Activated T-helper 2 cell treated with anti-CD3 and anti-CD28 coated beads, Interferon-gamma antibody, Interleukin-2, Interleukin-4, amounts not matched to agents 10 μg/mL and 5 μg/mL and 100 μg/mL, durations not matched to agents 14 hours and 24 hours and 36 hours (primary cell): ENCODE measurements at places on chromosomes 1 and 21.
A peak's percentile ranks its signal among the peaks of the same experiment; 100 is the strongest.

GRCh38 chr1:93692983-93693591 lies 11.4 kb upstream of the BCAR3 start:
- H3K4me3 ChIP-seq, result peak overlapping the region; percentile 18
- peak overlapping the region; percentile 83 for H3K27ac ChIP-seq
- H3K36me3 ChIP-seq, result no peaks in the 10 kb centered on the region
- H3K4me1 ChIP-seq, result no peaks in the 10 kb centered on the region

GRCh38 chr1:38784452-38785284 lies 74.9 kb downstream of the RRAGC start:
- H3K27me3 ChIP-seq, result peaks cover 55% of the 10 kb centered on the region
- no peaks in the 10 kb centered on the region for H3K36me3 ChIP-seq
- H3K4me3 ChIP-seq, result no peak overlapping the region
- no peak for DNase-seq
- H3K27ac ChIP-seq, result no peak overlapping the region
- no peaks in the 10 kb centered on the region for H3K4me1 ChIP-seq

GRCh38 chr1:37480581-37481288 lies 6.4 kb downstream of the ZC3H12A start:
- H3K27ac ChIP-seq, result peak overlapping the region; percentile 98
- no peak for DNase-seq
- H3K27me3 ChIP-seq, result no peaks in the 10 kb centered on the region
- H3K4me1 ChIP-seq, result peaks cover 30% of the 10 kb centered on the region

DNA sequence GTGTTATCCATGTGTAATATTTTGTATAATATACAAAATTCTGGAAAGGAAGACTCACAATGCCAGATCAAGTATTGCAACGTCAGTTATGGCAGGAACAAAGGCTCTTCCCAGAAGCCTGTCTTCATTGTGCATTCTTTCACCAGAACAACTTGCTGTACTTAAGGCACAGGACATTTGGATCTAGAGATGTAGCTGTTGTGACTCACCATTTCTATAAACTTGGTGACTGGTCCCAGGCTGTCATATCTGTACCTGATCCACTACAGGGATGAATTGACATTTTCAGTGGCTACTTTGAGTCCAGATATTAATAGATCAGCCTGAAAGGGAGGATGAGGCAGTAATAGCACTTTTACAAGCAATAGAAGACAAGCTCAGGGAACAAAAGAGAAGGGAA lies 299.8 kb downstream of the DISC1 start:
- no peak overlapping the region for H3K4me3 ChIP-seq
- no peaks in the 10 kb centered on the region for H3K36me3 ChIP-seq
- H3K27ac ChIP-seq, result no peak overlapping the region
- peaks cover 19% of the 10 kb centered on the region for H3K27me3 ChIP-seq
- no peak for DNase-seq

- H3K27ac ChIP-seq, result no peak overlapping the region
- DNase-seq, result no peak
- H3K36me3 ChIP-seq, result no peaks in the 10 kb centered on the region
- no peak overlapping the region for H3K4me3 ChIP-seq
Observed at GRCh38 chr1:45400049-45400448, 59.8 kb upstream of the MUTYH start.

GRCh38 chr1:180601512-180601911 lies 30.3 kb upstream of the XPR1 start:
- H3K4me1 ChIP-seq, result no peaks in the 10 kb centered on the region
- H3K36me3 ChIP-seq, result no peaks in the 10 kb centered on the region
- H3K4me3 ChIP-seq, result no peak overlapping the region
- no peak overlapping the region for H3K27ac ChIP-seq
- no peak for DNase-seq

DNA sequence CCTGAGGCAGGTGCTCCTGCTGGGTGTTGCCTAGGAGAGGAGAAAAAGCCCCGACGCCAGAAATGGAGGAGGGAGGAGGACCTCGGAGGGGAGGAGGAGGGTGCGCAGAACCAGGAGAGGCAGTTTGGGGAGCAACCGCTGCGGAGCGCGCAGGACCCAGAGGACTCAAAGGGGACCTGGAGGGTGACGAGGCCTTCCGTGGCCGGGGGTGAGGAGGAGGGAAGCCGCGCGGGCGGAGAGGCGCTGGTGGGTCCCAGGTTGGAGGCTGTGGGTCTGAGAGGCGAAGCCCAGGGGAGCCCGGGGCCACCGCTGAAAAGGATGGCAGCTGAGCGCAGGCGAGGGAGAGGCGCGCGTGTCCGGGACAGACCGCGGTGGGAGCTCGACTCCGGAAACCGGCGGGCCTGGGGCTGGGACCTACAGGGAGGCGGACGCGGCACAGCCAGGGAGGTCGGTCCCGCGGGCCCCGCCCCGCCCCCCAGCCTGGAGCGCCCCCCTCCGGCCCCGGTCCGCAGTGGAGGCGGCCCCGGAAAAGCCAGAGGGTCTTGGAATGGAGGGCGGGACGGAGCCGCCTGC lies 15.1 kb downstream of the RNF223 start:
- peak; percentile 54 for DNase-seq
- peaks cover 13% of the 10 kb centered on the region for H3K4me1 ChIP-seq
- peak overlapping the region; percentile 77 for H3K4me3 ChIP-seq
- H3K36me3 ChIP-seq, result peaks cover 3% of the 10 kb centered on the region
- peaks cover 28% of the 10 kb centered on the region for H3K27me3 ChIP-seq

GRCh38 chr1:183991348-183991747 lies 46.2 kb downstream of the COLGALT2 start:
- no peaks in the 10 kb centered on the region for H3K36me3 ChIP-seq
- H3K27ac ChIP-seq, result no peak overlapping the region
- no peak overlapping the region for H3K4me3 ChIP-seq
- DNase-seq, result no peak
- H3K27me3 ChIP-seq, result peaks cover 3% of the 10 kb centered on the region
- H3K4me1 ChIP-seq, result peaks cover 25% of the 10 kb centered on the region

GRCh38 chr1:205044741-205045140 lies 1.7 kb downstream of the CNTN2 start:
- H3K27ac ChIP-seq, result no peak overlapping the region

DNA sequence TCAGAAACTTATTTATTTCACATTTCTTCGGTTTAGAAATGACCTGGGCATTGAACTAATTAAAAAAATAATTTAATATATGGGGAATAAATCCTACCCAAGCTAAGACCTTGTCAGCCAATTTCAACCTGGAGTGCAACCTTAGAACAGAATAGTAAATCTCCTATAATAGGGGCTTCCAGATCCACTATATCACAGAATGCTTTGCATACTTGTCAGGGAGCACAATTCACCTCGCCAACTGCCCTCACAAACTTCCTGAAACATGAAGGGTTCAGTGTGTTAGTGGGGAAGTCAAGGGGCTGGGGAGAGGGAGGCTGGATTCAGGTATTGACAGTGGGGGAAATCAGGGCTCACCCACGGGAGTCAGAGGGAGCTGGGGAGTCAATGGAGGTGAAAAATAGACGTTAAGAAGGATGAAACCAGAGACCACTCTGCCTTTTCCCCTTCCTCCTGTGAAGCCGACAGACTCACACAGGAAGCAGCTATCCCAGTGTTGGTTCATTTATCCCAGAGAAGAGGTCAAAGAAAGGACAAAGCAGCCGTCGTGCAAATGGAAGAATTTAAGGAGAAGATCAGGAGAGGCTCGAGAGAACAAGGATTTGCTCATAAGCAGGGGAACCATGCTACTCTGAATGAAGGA lies 453.3 kb downstream of the NUF2 start:
- no peaks in the 10 kb centered on the region for H3K27me3 ChIP-seq
- no peak overlapping the region for H3K27ac ChIP-seq
- H3K4me1 ChIP-seq, result no peaks in the 10 kb centered on the region
- DNase-seq, result no peak

GRCh38 chr1:23591460-23592208 lies 32.3 kb upstream of the ID3 start:
- H3K27ac ChIP-seq, result peak overlapping the region; percentile 95
- no peak for DNase-seq
- peak overlapping the region; percentile 51 for H3K4me3 ChIP-seq
- no peaks in the 10 kb centered on the region for H3K27me3 ChIP-seq

- no peak overlapping the region for H3K4me3 ChIP-seq
- peaks cover 7% of the 10 kb centered on the region for H3K36me3 ChIP-seq
- DNase-seq, result no peak
- H3K27ac ChIP-seq, result peak overlapping the region; percentile 81
- H3K27me3 ChIP-seq, result no peaks in the 10 kb centered on the region
Observed at GRCh38 chr21:34545079-34545884, 33.3 kb upstream of the KCNE1 start.

- no peaks in the 10 kb centered on the region for H3K4me1 ChIP-seq
- no peak overlapping the region for H3K27ac ChIP-seq
Observed at GRCh38 chr1:52268372-52268771, 97.6 kb downstream of the CC2D1B start.

GRCh38 chr1:10860682-10861081 lies 64.2 kb upstream of the CASZ1 start:
- H3K36me3 ChIP-seq, result no peaks in the 10 kb centered on the region
- H3K4me3 ChIP-seq, result no peak overlapping the region
- peaks cover 49% of the 10 kb centered on the region for H3K27me3 ChIP-seq
- H3K4me1 ChIP-seq, result peaks cover under 1% of the 10 kb centered on the region
- DNase-seq, result no peak
- no peak overlapping the region for H3K27ac ChIP-seq

DNA sequence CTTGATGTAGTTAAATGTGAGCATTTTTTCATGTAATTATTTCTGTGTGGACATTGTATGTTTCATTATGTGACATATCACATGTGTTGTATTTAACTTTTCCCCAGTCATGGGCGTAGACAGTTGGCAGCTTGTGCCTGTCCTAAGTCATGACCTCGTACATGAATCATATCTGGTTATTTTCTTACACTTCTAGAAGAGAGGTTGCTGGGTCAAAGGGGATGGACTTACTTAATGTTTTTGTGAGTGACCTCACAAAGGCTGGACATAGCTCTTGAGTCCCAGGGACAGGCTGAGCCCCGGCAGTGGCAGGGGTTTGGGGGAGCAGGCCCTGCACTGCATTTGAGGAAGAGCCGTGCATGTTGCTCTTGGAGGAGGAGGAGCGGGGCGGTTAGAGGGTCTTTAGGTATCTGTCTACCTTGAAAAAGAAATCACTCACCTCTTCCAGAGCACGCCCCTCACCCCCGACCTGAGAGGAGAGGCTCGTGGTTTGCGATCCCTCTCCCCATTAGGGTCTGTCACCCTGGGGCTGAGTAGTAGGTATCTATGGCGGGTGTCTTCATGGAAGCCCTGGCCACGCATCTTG lies 16.4 kb downstream of the IFNGR2 start:
- H3K4me3 ChIP-seq, result no peak overlapping the region
- peaks cover 64% of the 10 kb centered on the region for H3K36me3 ChIP-seq
- H3K27me3 ChIP-seq, result no peaks in the 10 kb centered on the region
- peaks cover 9% of the 10 kb centered on the region for H3K4me1 ChIP-seq
- DNase-seq, result no peak
